ENCODE measurements at places on chromosomes 16 and 17.

DNA sequence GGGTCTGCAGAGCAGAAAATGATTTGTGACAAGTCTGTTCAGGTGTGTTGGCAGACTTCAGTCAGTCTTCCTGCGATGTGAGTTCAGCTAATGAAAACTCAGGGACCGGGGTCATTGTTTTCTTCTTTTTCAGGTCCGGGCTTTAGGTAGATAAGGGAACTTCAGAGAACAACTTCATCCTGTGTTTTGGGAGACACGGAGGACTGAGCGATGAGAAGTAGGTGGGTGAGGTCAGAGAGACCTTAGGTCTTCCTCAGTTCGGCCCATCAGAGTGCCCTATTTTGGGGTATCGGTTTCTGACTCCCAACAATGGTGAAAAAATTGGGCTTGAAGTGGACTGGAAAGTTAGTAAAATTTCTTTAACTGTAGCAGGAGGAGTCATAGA, 88.9 kb upstream of the ATF7IP2 start:
- no peak for DNase-seq

DNA sequence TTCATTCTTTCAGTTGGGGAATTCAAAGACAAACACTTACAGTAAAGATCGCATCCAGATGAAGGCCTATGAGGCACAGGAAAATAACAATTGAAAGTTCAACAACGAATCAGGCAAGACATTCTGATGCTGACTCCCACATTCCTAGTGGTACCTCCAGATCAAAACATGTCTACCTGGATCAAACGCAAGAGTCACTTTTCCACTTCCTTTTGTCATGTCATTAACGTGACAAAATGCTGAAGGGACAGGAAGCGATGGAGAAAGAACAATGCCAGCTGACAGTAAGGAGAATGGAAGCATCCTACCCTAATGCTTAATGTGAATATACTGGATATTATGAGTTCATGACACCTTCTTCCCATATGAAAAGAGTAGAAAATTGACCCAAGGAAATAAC, 365.4 kb upstream of the CDH11 start:
- DNase-seq: no peak

DNA sequence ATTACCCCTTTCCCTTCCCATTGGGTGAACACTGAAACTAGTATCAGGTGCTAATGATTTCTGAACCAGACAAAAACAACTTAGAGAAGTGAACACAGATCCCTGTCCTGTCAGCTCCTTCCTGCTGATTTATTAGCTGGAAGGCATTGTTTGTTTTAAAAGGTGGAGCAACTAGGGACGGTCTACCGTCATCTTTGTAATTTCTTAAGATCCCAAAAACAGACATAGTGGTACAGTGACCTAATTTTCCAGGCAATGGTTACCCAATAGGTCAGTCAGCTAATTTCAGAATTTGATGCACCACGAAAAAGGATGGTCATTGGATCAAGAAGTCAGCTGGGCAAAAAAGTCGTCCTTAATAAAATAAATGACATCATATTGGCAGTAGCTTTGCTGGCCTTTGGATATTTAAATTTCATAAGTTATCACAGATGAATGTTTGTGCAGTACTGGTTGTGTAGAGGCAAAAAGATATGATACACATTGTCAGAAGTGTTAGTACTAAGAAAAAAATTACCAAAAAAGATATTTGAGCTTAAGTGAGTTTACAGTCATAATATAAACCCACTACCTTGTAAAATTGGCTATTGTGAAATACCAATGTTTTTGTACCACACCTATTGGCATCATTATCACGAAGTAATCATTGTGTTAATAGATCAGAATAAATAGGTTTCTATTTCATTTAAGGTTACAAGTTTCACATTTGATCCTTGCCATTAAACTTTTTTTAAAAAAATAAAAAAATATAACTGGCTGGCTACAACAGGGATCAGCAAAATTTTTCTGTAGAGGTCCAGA, 27.2 kb upstream of the KCNJ16 start:
- no peak for DNase-seq

DNA sequence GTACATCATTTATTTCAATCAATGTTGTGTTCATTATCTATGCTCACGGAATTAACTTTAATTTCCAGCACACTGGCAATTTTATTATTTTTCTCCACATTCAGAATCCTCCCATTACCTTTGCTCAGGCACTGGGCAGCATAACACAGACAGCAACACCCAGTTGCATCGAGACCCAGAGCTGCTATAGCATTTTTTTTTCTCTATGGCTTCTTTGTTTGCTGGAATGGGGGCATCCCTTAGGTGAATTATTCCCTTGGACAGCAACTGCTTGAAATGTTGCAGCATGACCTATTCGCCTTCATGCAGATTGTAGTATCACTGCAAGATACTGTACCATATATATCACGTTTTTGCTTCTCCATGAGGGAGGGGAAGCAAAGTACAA, 88.8 kb downstream of the CHD9NB start:
- no peak for DNase-seq

DNA sequence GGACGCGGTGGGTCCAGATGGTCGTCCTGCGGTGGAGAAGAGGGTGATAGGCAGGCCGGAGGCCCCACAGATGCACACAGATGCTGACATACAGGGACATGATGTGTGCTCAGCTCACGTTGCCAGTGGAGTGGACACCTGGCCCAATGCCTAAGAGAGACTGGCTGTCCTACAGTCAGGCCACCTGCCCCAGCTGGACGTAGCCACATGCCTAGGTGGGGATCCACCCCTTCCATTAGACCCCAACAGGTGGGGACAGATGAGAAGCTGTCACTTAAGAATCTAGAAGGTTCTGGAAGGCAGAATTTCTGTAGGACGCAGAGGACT, 117.6 kb upstream of the ZNF750 start:
- DNase-seq: no peak

DNA sequence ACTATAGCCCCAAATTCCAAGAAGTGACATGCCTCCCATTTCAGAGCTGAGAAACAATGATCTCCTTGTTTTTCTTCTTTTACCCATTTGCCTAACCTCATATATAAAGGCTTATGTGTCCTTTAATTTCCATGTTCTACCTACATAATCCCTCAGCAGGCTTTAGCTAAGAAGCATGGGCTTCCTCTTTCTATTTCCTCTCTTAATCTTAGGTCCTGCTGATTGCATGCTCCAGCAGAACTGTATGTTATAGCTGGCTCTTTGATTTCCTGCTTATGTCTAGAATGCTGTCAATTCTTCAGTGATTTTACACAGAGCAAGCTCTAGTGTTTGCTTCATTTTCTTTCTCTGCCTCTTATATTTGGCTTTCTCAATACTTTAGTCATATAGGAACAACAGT, 151.7 kb upstream of the COX10 start:
- DNase-seq: no peak

GRCh38 chr17:32279891-32280716, 14.5 kb downstream of the RHBDL3 start:
- no peak for DNase-seq

- no peak for DNase-seq
Observed at GRCh38 chr16:11624205-11624604, 37.5 kb upstream of the LITAF start.

DNA sequence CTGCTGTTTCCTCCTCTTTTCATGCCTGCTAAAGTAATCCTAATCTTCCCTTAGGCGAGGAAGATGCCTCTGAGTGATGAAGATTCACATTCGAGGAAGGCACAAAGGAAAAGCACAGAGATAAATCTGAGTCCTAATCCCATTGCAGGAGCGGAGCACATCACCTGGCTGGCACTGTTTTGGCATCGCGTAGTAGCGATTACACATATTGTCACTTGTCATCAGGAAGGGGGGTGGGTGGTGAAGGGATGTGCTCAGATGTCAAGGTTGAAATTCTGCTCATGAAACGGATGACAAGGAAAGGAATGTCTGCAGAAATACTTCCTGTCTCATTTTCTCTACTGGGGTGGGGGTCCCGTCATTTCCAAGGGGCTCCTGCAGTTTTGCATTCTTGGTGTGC, 363.1 kb upstream of the EEF2KMT start:
- no peak for DNase-seq

GRCh38 chr16:87046235-87046634, 271.0 kb downstream of the C16orf95 start:
- DNase-seq: no peak

DNA sequence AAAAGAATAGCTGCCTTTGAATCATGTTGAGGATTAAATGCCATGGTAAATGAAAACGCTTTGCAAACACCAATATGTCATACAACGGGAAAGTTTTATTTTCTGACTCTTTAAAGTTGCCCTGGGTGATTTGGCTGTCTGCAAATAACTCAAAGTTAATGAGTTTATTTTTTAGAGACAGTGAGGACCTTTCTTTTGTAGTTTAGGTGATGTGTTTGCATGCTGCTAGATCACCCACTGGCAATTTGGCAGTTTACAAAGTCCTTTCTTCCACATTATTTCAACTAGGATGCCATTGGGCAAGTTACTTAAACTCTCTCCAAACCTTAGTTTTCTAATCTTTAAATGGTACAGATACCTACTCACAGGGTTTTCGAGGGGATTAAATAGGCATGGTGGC, 37.8 kb downstream of the GDE1 start:
- no peak for DNase-seq

GRCh38 chr17:80284631-80285030, 24.0 kb downstream of the RNF213 start:
- DNase-seq: no peak

DNA sequence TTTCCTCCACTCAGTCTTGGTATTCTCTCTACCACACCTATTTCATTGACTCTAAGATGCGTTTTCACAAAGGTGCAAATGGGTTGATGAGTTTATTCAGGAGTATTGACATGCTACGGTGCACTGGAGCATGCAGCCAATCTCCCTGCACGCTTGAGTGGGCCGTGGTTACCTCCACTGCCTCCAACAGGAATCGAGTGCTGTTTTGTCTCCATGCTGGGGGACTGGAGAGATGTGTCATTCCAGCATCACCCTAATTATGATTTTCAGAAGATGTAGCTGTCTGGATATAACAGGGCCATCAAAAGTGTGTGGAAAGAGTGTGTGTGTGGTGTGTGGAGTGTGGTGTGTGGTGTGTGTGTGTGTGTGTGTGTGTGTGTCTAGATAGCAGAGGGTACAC, 351.6 kb upstream of the ZFHX3 start:
- no peak for DNase-seq
